AG04449 (cell line): ENCODE measurements at places on chromosomes 13 and 19.

DNA sequence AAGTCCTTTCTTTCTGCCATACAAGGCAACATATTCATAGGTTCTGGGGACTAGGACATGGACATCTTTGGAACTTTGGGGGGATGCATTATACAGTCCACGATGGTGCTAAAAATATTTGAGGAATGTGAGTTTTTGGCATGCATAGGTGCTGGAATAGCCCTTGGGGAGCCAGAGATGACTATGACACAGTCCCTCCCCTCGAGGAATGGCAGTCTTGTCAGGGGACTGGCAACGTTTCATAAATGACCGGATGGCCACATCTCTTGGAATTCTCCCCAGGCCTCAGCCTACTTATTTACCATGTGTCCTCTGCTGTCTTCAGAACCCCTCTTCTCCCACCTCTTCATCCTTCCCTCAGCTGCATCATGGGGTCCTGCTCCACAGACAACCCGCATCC lies 13.6 kb downstream of the MEIOSIN start:
- no peak for DNase-seq

GRCh38 chr13:111922086-111922485 lies 144.9 kb upstream of the SOX1 start:
- DNase-seq: no peak

GRCh38 chr13:50794226-50794625 lies 49.3 kb downstream of the DLEU7 start:
- no peak for DNase-seq

DNA sequence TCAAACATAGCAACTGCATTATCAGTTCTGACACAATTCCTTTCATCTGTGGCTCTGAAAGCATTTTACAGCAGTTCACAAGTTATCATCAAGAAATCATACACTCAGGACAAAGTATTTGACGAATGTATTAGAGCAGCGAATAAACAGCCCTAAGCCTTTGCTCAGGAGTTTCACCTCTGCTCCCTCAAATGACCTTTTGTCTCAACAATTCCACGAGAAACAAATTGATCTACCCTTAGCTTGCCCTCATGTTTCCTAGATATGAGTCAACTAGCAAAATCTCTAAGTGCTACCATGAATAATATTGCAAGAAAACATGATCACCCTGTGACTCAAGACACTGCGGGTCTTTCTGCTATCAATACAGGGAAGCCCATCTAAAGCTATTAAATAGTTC lies 396.1 kb downstream of the EFNB2 start:
- no peak for DNase-seq

- no peak for DNase-seq
These were observed 338.1 kb downstream of the RFC3 start for GRCh38 chr13:34155931-34156607.

DNA sequence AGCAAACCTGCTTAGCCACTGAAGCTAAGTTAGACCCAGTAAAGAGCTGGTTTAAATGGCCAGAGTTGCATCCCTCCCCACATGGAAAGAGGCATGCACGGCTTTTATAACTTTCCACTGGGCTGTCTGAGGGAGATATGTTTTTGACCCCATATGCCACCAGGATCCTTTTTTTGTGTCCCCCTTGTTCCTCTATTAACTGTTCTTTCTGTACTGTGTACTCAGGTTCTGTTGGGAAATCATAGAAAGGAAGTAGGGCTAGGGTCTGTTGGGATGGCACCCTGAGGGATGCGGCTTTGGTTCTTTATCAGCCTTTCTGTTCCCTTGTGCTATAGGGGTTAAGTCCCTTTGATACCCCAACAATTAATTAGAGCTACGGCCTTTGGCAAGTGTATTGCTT lies 12.2 kb upstream of the TM9SF2 start:
- no peak for DNase-seq

DNA sequence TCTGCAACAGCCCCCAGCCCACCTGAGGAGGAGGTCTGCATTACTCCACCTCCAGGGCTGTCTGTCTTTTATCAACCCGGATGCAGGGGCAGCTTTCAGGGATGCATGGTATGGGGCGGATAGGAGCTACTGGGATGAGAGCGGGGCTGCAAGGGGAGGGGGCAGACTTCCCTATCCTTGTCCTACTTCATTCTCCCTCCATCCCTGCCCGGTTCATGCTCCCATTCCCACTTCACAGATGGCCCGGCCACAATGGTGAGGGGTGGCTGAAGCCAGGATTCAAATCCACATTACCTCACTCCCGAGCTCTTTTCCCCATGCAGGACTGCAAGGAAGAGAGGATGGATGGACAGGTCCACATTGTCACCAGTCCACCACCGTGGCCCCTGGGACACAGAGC lies 40.5 kb upstream of the VSTM2B start:
- DNase-seq: no peak

DNA sequence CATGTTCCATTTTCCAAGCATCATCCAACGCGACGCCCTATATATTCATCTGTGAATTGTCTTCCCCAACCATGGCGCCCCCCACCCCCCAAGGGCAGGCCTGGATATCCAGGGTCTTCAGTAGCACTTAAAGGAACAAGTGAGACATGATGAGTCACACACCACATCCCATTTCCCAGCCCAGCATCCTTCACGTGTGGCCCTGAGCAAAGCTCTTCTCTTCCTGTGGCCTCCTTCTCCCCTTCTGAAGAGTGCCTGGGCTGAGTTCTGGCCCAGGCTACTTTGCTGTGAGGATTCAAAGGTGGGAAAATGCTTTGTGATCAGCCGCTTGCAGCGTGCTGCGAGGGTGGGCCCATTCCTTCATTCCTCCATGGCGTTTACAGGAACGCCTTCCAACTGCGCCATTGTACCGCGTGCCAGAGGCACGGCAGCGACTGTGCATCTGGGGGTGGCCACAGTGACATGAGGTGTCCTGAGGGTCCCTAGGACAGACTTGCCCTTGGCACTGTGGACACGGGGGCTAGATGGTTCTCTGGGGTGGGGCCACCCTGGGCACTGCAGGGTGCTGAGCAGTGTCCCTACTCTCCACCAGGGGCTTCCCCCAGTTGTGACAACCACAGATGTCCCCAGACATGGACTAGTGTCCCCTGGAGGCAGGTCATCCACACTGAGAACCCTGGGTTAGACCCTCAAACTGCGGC lies 11.7 kb downstream of the PLIN4 start:
- DNase-seq: peak; percentile 17

- DNase-seq: no peak
These were observed 135.9 kb downstream of the ENOX1 start for GRCh38 chr13:43650882-43651281.

DNA sequence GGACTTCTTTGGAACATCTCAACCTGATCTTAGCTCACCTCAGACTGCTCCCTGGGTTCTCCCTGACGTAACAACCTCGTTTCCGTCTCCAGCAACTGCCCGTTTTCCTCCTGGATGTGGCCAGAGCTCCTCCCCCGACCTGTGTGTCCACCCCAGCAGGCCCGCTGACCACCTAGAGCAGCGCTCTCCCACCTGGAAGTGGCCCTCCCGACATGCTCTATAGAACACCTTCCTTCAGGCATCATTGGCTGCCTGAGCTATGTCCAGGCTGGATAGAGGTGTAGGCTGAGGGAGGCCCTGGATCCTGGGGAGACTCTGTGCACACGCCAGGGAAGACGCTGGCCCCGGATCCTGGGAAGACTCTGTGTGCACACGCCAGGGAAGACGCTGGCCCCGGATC lies 81.3 kb downstream of the TEX29 start:
- DNase-seq: no peak

DNA sequence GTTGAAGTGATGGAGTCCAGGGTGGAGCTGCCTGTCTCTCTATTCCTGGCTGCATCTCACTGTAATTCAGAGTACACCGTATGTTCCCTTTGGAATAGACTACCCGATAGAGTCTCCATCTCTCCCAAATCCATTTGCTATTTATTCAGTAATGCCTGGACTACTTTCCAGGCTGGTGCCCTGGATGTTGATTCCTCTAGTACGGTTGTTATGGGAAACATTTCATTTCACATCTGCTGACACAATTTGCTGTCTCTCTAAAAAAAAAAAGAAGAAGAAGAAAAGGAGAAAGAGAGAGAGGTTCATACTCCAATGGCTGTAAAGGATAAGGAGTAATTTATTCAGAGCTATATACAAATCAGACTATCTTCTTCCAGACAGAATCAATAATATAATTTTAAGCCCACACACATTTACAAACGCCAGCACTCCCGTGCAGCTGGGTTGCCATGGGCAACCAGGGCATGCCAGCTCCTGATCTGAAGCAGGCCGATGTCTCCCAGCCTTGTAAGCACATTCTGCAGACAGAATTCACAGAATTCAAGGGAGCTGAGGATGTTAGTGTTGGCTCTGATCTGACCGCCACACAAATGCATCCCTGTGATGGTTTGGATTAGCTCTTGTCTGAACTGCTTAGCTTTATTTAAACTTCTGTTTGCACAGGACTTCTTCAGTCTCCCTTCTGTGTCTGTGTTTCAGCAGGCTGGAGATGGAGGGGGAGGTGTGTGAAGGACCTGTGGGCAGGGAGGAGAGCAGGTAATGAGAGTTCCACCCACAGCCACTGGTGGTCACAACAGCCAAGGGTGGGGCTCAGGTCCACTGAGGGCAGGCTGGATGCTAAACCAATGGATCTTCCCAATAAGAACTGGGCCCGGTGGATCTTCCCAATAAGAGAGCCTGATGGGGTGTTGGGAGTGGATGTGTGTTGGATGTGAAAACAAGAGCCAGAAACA lies 66.0 kb downstream of the TEX26 start:
- peak; percentile 68 for DNase-seq

DNA sequence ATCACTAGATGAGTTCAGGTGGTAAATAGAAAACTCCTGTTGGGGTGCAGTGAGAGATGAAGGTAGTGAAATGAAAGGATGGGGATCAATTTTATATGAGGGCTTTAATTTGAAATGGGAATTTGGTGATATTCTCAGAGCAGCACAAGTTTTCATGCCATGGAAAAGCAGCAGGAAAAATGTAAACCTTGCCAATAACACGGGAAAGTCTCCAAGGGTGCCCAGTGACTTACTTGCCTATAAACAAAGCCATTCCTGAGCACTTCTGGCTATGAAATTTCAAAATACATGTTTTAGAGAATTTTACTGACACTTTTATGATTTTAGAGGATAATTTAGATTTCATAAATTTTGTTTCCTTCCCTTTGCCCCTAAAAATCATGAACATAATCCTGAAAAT lies 16.4 kb upstream of the FLT3 start:
- DNase-seq: no peak

DNA sequence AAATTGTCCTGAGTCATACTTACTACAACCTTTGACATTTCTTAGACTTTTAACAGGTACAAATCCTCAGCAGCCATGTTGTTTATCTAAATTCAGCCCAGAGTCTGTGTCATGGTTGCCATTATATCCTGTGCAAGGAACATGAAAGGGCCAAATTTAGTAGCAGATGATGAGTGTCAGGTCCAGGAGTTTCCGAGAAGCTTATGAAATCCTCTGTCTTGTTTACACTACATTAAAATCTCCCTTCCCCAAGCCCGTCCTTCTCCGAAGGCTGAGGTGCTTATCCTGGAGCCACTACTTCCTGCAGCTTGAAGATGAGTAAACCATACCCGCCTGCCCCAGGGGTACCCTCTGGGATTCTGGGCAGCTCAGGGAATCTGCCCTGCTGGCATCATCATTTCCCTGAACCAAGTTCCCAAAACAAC lies 102.6 kb upstream of the SERP2 start:
- no peak for DNase-seq

GRCh38 chr13:47399599-47399998 lies 502.7 kb upstream of the HTR2A start:
- DNase-seq: no peak
